Activated CD4-positive, alpha-beta memory T cell treated with anti-CD3 and anti-CD28 coated beads, Interleukin-2, amount 10 ng/mL, durations not matched to agents 7 days and 5 days (primary cell): ENCODE measurements at places on chromosomes 16 and 17.
A peak's percentile ranks its signal among the peaks of the same experiment; 100 is the strongest.

DNA sequence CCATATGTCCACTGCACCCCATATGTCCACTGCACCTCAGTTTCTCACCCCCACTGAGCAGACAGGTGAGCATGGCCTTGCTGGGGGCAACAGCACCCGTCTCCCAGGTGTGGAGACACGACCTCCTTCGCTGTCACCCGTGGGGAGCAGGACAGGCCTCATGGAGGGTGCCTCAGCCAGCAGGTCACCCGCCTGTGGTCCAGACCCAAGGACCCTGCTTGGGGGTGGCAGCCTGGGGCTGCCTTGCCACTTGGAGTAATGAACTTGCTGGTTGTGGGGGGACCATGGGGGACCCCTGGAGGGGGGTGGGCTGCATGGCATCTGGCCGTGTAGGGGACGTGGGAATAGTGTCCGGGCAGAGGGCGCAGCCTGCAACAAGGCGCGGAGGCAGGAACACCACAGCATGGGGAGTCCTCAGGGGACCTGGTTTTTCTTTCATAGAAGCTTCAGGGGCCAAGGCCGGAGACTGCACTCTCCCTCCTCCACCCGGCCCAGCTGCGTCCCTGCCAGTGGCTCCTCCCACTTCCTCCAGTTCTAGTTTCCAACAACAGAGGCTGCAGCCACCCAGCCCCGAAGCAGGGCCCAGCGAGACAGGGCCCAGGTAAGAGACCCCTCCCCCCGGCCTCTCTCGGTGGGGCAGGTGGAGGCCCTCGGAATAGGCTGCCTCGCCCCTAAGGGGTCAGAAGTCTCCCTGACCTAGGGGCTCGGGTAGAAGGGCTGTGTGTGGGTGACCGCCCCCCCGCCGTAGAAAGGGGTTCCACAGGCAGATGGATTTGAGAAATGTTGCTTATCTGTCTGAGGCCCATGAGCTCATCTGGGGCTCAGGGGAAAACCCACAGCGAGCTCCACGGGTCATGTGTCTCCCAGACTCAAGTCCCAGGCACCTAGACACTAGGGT lies at the start of gene NHLRC4:
TSS of gene NHLRC4 (plus strand) at position 531 of the 898 bp plus-strand sequence. CDS start 1,043 bp downstream, outside the sequence.
- peak; percentile 71 for DNase-seq

DNA sequence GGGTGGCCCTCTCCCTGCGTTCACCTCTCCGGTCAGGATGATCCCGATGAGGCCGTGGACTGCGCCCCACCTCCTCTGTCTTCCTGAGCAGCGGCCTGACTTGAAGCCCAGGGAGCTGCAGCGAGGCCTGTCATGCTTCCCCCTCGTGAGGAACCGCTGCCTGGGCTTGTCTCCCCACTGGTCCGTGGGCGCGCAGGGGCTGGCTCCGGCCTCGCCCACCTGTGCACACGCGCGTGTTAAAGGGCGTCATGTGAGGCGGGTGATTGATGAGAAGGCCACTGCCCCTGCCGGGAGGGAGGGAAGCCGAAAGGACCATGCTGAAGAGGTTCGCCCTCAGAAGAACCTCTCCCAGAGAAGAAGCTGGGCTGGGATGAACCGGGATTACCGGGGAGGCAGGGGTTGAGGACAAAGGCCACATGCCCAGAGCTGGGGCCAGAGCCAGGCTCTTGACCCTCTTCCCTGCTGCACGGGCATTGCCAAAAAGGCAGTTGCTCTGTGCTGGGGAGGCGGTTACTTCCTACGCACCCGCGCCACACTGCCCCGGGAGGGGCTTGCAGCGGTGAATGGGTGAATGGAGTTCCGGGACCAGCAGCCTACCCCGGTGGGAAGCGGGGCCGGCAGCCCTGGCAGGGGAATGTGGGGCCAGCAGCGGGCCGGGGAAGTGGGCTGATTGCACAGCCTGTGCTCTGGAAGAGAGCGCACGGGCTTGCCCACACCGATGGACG lies 85.9 kb upstream of the GSE1 start:
- DNase-seq = no peak

DNA sequence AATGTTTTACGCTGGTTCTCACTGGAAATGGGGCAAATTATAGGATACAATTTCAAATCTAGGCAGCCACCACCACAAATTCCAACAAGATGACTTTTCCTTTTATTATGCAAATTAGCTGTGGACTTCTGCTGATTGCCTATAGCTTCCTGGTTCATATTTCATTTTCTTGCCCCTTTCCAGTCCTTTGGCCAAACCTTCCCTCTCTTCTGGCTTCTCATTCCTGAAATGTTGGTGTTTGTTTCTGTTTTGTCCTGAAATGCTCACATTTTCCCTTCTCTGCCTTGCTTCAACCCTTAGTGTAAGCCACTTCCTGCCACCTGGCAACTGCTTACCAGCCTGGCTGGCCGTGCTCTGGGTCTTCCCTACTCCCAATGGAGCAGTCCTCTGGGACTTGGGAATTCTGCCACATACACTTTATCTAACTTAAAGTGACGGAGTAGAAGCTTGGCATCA lies 14.0 kb downstream of the PRSS54 start:
- DNase-seq = no peak

DNA sequence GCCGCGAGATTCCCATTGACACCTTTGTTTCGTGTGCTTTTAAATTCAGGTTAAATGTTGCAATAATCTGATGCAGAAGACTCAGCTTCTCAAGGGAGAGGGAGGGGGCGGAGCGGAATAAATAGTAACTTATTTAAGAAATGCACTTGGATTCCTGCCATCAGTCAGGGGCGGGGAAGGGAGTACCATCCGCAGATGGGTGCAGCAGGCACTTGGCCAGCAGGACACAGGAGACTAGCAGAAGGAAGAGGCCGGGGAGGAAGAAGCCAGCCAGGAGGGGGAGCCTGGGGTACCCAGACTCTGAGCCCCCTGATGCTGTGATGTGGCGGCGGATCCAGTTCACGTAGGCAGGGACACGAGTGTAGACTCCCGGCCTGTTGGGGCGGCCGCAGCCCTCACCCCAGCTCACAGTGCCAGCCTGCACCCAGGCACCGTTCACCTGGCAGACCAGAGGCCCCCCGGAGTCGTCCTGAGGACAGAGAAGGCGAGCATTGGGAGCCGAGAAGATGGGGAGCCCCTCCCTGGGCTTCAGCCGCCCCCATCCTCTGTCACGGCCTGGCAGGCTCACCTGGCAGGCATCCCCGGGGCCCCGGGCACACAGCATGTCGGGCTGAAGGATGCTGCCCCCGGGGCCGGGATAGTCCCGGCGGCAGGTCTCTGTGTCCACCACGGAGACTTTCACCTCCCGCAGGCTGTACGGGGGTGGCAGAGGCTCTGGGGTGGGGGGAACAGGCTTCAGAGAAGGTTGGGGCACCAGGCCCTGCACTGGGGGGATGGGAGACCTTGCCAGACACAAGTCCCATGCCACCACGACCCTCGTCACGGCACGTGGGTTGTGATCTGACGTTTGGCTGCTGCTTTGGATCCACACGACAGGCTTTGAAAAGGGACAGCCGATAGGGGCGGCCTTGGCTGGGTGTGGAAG lies 3.2 kb downstream of the TPSG1 start:
- DNase-seq = no peak

GRCh38 chr17:38328620-38329019 lies 15.1 kb downstream of the GPR179 start:
- DNase-seq = no peak

DNA sequence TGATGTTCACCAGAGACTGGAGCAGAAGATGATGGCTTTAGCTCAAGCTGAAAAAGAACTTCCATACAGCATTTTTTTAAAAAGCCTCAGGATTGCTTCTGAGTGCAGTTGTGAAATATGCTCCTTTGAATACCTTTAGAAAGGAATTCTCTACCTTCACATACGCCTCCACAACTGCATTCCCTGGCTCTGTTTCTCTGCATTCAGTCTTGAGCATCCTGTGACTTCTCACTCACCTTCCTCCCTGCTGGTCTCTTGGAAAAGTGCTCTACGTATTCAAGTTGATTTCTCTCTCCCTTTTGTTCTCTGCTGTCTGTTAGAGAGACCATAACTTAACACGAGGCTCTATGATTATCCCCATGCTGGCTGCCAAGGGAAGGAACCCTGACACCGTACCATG lies 34.5 kb downstream of the HS3ST2 start:
- DNase-seq = no peak

GRCh38 chr16:81004646-81005353 lies 1.9 kb downstream of the CMC2 start:
- peak; percentile 22 for DNase-seq

- no peak for DNase-seq
Observed at GRCh38 chr17:49288388-49288787, 57.8 kb upstream of the PHOSPHO1 start.

GRCh38 chr17:78852709-78853121 lies 12.1 kb upstream of the USP36 start:
- no peak for DNase-seq

GRCh38 chr17:9936095-9936494 lies 31.0 kb upstream of the RCVRN start:
- DNase-seq = no peak

- no peak for DNase-seq
Observed at GRCh38 chr17:44518032-44518431, 14.8 kb upstream of the GPATCH8 start.

GRCh38 chr16:324451-325334 lies 27.8 kb downstream of the AXIN1 start:
- peak; percentile 74 for DNase-seq

GRCh38 chr17:39674702-39675389 lies 6.6 kb downstream of the PNMT start:
- DNase-seq = no peak

GRCh38 chr16:73066331-73066926 lies 18.5 kb upstream of the ZFHX3 start:
- DNase-seq = no peak

DNA sequence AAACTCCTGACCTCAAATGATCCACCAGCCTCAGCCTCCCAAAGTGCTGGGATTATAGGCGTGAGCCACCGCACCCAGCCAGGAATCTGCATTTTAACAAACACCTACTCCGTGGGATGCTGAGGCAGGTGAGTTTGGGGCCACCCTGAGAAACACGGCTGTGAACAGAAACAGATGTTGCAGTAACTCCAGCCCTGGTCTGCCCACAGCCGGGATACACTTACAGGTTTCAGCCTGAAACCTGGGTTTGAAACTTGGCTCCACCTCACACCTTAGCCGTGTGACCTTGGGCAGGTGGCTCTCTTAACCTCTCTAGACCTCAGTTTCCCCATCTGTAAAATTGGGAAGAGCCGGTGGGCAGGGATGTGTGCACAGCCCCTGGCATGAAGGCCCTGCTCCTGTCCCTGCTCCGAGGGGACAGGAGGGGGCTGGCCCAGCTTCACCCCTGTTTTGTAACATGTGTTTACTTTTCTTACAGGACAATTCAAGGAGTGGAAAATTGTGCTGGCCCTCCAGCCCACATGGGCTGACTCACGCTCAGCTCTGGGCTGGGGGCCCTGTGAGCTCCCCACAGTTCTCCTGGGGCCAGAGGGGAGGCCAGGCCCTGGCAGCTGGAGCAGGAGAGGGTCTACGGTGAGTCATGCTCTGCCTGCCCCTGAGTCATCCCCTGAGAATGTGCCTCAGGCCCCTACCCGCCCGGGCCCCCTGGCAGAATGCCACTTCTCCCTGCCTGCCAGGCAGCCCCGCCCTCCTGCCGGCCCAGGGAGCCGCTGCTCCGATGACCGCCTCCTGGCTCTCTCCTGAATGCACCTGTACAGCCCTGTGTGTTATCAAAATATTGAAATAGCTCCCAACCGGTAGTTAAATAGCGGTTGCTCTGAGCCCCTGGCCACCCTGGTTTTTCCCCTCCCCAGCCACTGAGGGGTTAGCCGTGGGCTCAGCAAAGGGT lies 7.7 kb upstream of the PPL start:
- no peak for DNase-seq

- DNase-seq = no peak
Observed at GRCh38 chr17:62751060-62751691, 56.9 kb downstream of the MARCHF10 start.

DNA sequence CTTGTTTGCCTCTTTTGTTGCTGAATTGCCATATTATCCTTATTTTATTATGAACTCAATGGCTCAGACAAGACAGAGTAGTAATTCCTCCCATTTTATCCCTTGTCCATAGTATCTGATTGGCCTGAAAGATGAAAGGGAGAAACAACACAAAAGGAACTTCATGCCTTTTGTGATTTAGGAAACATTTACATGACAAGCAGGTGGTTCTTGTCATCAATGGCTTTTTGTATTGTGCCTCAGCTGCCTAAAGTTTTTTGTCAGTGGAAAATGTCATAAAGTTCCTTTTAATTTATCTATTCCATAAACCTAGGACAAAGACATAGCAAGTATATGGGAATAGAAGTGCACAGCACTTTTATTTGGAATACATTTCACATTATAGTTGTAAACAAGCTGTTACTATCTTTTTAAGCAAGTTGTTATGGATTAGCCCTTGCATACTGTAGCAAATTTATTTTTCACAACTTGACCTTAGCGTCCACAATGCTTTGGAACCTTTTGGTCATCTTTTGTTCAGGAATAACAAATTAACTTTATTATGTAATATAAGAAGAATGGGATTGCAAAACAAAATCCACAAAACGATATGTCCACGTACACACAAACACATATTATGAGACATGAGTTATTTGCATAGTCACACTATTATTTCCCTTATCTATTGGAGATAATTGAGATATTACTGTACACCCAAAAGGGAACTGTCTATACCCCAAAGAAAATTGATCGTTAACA lies 12.4 kb upstream of the MPHOSPH6 start:
- DNase-seq = no peak
